ENCODE measurements at places on chromosomes 4 and X.

DNA sequence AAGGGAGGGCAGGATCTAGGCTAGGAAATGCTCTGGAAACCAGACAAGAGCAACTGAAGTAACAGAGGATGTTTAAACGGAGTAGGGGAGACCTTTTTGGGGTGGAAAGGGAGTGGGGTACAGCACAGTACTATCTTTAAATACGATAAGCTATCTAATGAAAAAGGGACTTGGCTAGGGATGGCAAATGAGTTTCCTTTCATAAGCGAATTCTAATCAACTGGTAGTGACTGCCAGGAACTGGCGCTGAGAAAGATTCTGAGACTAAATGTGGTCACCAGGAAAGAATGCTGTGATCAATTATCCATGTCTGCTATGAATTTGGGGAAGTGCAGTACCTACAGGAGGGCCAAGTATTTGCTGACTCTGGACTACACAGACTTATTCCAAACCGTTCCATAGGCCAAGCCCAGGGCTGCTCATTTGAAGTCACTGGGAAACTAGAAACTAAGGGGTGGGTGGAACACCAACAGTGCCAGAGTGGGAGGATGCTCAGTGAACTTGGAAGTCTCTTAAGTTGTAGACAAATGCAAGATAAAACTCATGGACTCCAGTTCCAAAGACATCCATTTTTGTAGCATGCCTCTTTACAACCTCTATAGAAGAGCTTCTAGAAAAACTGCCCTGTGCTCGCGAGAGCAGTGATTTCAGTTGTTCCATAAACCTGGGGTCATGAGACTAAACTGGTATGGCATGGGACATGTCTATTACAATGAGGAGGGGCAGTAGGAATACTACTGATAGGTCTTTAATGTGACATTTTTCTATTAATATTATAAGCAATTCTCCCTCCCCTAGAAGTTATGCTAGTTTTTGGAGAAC, 2.0 kb downstream of the TRAPPC2 start:
- H3K27ac ChIP-seq = no peak overlapping the region
- no peaks in the 10 kb centered on the region for H3K4me1 ChIP-seq
- H3K4me3 ChIP-seq = no peak overlapping the region
- H3K36me3 ChIP-seq = no peaks in the 10 kb centered on the region
- DNase-seq = no peak

- H3K4me1 ChIP-seq = no peaks in the 10 kb centered on the region
- H3K27me3 ChIP-seq = no peaks in the 10 kb centered on the region
- no peak overlapping the region for H3K4me3 ChIP-seq
- no peak overlapping the region for H3K27ac ChIP-seq
- no peaks in the 10 kb centered on the region for H3K36me3 ChIP-seq
Measured at GRCh38 chr4:12221031-12221430, 792.3 kb upstream of the HS3ST1 start.

DNA sequence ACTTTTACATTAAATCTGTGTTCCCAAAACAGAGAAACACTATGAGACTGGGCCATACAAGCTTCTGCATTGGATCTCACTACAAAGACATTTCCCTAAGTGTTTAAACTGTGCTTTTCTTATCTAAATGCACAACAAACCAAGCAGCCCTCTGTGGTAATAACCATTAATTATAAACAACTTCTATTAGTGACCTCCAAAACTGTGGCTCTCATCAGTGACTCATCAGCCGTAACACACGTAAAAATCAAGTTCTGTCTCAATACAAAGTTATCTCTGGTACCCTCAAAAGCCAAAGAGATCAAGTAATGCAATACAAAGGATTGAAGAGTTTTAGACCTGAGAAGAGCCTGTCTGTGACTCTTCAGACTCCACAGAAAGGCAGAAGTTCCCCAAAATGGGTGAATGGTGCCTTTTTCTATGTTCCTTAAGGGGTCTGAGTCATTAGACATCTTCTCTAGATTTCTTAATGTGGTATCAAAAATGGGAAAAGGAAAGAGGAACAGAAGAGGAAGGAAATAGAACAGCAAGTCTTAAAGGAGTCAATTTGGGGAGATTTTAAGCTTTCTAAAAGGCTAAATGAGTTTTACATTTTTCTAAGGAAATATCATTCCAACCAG, 189.8 kb upstream of the PPP1R2C start:
- H3K27ac ChIP-seq = no peak overlapping the region
- H3K4me3 ChIP-seq = no peak overlapping the region
- H3K36me3 ChIP-seq = no peaks in the 10 kb centered on the region
- no peaks in the 10 kb centered on the region for H3K4me1 ChIP-seq
- no peaks in the 10 kb centered on the region for H3K27me3 ChIP-seq
- DNase-seq = no peak

DNA sequence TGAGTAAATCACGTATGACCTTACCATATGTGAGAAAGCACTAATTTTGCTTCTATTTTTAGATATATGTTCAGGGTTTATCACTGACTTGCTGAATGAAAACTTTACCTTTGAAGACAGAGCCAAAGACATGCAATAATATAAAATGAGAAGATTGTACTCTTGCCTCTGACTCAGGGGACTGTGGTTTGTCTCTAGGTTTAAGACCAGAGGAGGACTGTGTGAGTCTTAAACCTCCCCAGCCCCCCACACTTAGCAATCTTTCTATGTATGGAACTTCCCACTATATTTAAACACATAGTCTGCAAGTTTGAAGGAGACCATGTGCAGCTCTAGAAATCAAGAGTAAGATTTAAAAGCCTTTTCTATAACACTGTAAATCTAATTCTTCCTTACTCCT, 368.7 kb upstream of the FAM241A start:
- no peaks in the 10 kb centered on the region for H3K4me1 ChIP-seq
- H3K36me3 ChIP-seq = no peaks in the 10 kb centered on the region
- no peak overlapping the region for H3K4me3 ChIP-seq
- no peak for DNase-seq

DNA sequence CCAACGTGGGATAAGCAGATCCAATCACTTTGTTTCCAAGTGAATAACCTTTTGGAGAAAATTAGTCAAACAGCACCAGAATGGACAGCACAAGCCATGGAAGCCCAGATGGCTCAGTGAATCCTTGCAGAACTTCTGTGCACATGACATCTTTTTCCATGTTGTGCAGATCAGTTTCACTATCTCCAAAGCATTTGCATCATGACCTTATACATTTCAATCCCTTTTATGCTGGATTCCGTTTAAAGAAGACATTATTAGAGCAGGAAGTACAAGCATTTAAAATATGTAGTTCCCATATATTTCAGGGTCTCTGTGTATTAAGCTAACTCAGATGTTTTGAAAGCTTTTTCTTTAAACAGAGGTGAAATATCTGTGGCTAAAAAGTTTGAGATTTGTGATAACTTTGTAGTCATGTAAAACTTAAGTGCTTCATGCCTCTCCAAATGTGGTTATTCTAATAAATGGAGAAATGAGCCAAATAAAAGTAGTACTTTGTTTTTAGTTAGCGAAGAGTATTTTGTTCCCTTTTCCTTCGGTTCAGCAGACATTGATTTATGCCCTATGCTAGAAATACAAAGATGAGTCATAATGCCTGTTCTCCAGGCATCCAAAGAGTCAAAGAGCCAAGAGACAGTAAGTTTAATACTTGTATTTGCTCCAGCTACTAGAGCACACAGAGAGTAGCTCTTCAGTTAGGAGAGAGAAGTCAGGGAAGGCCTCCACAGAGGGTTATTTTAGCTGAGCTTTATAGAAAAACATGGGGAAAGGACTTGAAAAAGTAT, 39.0 kb downstream of the PLAC8 start:
- H3K4me1 ChIP-seq = peaks cover 24% of the 10 kb centered on the region
- DNase-seq = no peak
- H3K36me3 ChIP-seq = no peaks in the 10 kb centered on the region
- peak overlapping the region; percentile 64 for H3K27ac ChIP-seq

DNA sequence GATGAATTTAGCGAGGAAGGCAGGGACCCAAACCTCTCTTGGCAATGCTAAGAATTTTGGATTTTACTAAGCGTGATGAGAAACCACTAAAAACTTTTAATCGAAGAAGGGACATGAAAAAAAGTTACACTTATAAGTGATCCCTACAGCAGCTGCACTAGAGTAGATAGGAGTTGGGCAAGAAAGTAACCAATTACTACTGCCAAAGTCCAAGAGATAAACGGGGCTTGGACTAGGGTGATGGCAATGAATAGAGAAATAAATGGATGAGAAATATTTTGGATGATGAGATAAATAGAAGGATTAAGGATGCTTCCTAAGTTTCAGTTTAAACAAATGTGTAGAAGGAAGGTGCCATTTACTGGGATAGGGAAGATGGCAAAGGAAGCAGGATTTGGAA, 6.3 kb upstream of the FNIP2 start:
- peaks cover under 1% of the 10 kb centered on the region for H3K4me1 ChIP-seq
- H3K27me3 ChIP-seq = no peaks in the 10 kb centered on the region
- no peak overlapping the region for H3K27ac ChIP-seq
- no peak for DNase-seq

DNA sequence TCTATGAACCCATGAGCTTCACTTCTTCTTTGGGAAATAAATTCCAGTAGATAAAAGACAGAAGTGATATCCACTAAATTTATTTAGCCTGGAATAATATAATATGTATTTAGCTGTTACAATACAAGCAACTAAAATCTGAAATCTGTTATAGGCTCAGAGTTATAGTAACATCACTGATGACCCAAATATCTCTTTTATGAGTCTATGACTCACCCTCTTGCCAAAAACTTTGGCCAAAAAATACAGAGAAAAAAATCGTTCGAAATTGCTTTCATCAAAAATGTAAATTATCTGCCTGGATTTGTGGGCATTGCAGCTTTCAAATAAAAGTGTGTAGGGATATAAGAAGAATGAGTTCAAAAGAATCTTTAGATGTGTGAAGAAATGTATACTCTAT, 89.4 kb upstream of the DKK2 start:
- H3K4me1 ChIP-seq = no peaks in the 10 kb centered on the region
- DNase-seq = no peak
- no peak overlapping the region for H3K27ac ChIP-seq
- H3K36me3 ChIP-seq = no peaks in the 10 kb centered on the region

DNA sequence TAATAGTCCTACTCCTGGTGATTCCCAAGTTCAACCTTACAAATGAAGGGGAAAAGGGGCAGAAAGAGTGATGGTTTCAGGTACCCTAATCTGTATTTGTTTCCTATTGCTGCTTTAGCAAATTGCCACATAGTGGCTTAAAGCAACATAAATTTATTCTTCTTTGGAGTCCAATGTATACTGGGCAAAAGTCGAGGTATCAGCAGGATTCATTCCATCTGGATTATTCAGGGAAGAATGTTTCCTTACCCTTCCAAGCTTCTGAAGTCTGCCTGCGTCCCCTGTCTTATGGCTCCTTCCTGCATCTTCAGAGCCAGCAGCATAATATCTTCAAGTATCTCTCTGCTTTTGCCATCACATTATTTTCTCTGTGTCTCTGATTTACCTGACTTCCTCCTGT, 10.3 kb upstream of the BST1 start:
- H3K36me3 ChIP-seq = no peaks in the 10 kb centered on the region
- DNase-seq = no peak
- no peaks in the 10 kb centered on the region for H3K27me3 ChIP-seq
- H3K4me1 ChIP-seq = peaks cover 15% of the 10 kb centered on the region
- H3K27ac ChIP-seq = no peak overlapping the region

DNA sequence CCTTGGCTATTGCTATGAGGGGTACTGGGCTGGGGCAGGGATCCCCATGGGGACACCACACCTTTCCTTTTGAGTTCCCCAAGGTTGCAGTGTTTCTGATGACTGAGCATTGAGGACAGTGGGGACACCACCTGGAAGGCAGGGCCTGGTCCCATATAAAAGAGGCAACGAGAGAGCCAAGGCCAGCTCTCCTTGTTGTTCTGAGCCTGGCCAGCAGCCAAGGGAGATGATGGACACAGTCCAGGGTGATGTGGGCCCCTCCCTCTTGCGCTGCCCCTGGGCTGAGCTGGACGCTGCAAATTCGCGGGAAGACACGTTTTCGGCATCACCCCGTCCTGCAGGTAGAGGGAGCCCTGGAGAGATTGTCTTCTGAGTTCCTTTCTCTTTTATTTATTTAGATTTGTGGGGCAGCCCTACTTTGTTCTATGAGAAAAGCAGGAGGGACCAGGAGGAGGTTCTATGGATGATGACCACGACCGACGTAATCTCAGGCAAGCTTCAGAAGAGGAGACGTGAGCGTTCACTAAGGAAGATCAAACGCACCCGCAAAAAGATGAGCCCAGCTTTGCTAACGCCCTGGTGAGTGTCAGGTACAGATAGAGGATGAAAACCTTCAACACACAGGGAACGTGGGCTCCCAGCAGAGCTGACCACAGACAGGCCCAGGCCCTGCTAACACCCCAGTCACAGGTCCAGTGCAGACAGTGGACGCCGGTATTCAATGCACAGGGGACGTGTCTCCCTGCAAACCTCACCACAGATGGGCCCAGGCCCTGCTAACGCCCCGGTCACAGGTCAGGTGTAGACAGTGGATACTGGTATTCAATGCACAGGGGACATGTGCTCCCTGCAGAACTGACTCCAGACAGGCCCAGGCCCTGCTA, 97.4 kb downstream of the SHOX start:
- H3K27me3 ChIP-seq = no peaks in the 10 kb centered on the region
- no peaks in the 10 kb centered on the region for H3K4me1 ChIP-seq
- DNase-seq = peak; percentile 62
- no peak overlapping the region for H3K27ac ChIP-seq
- H3K36me3 ChIP-seq = no peaks in the 10 kb centered on the region
- H3K4me3 ChIP-seq = no peak overlapping the region

DNA sequence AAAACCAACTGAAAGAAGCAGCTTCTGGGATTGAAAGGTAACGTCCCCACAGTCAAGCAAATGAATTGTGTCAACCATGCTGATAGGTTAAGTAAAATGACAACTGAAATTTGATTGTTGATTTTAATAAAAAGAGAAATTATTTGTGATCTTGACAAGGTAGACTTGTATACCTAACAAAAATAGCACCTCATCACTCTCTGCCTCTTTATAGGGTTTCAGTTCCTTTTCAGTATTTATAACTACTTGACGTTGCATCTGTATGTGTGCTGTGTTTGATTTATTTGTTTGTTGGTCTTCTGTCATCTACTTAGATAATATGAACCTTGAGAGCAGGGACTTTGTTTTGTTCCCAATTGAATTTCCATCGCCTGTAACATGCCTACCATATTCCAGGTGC, 7.9 kb upstream of the PPP3CA start:
- no peaks in the 10 kb centered on the region for H3K27me3 ChIP-seq
- peaks cover 17% of the 10 kb centered on the region for H3K4me1 ChIP-seq
- no peaks in the 10 kb centered on the region for H3K36me3 ChIP-seq
- H3K4me3 ChIP-seq = no peak overlapping the region
- no peak overlapping the region for H3K27ac ChIP-seq
- no peak for DNase-seq

- no peaks in the 10 kb centered on the region for H3K36me3 ChIP-seq
- DNase-seq = no peak
- H3K27me3 ChIP-seq = no peaks in the 10 kb centered on the region
- no peak overlapping the region for H3K27ac ChIP-seq
- H3K4me3 ChIP-seq = no peak overlapping the region
Measured at GRCh38 chr4:130028552-130028951, 932.6 kb downstream of the C4orf33 start.

GRCh38 chr4:74635490-74636123, 158.7 kb downstream of the BTC start:
- no peaks in the 10 kb centered on the region for H3K36me3 ChIP-seq
- H3K4me3 ChIP-seq = no peak overlapping the region
- H3K4me1 ChIP-seq = peaks cover 12% of the 10 kb centered on the region
- no peaks in the 10 kb centered on the region for H3K27me3 ChIP-seq

GRCh38 chr4:100340512-100341485, 150.5 kb upstream of the DDIT4L start:
- no peak overlapping the region for H3K27ac ChIP-seq
- no peaks in the 10 kb centered on the region for H3K27me3 ChIP-seq
- no peaks in the 10 kb centered on the region for H3K36me3 ChIP-seq
- H3K4me1 ChIP-seq = no peaks in the 10 kb centered on the region

GRCh38 chrX:123968383-123969050, 7.0 kb downstream of the STAG2 start:
- H3K27me3 ChIP-seq = no peaks in the 10 kb centered on the region
- peaks cover 18% of the 10 kb centered on the region for H3K4me1 ChIP-seq
- no peak overlapping the region for H3K27ac ChIP-seq
- DNase-seq = no peak
- H3K36me3 ChIP-seq = no peaks in the 10 kb centered on the region
- no peak overlapping the region for H3K4me3 ChIP-seq

Data from vagina (tissue), 2 donors.